ENCODE measurements at places on chromosomes 1 and 21.

DNA sequence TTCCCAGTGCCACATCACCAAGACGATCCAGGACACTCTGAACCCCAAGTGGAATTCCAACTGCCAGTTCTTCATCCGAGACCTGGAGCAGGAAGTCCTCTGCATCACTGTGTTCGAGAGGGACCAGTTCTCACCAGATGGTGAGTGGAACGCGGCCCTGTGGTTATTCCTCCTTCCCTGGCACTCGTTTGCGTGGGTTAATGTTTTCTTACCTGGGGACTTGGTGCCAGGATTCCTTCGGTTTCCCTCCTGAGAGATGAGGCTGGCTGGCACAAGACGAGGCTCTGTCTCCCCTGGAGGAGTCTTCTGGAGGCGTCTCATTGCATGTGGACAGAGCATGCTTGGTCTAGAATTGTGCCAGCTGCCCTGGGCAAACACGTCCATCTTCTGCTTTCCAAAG lies 29.3 kb downstream of the ATP5PO start:
- no peak for DNase-seq

- DNase-seq, result no peak
Observed at GRCh38 chr1:110580244-110580643, 25.9 kb downstream of the KCNA2 start.

- no peak for DNase-seq
Observed at GRCh38 chr21:37742532-37742931, 173.7 kb downstream of the KCNJ6 start.

DNA sequence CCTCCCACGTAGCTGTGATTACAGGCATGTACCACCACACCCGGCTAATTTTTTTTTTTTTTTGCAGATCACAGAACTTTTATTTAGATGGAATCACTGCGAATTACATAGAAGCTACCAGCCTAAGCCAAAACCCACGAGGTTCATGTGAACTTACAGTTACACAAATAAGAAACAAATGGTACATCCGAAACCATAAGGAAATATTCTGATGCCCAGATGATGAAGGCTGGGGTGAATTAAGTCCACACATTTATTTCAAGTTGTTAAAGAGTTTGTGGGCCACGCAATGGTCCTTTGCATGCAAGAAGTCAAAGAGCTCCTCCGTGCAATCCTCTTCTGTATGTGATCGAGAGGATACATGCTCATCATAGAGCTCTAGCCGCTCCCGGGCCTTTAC lies 328 bp downstream of the UQCRHL start:
- no peak for DNase-seq

DNA sequence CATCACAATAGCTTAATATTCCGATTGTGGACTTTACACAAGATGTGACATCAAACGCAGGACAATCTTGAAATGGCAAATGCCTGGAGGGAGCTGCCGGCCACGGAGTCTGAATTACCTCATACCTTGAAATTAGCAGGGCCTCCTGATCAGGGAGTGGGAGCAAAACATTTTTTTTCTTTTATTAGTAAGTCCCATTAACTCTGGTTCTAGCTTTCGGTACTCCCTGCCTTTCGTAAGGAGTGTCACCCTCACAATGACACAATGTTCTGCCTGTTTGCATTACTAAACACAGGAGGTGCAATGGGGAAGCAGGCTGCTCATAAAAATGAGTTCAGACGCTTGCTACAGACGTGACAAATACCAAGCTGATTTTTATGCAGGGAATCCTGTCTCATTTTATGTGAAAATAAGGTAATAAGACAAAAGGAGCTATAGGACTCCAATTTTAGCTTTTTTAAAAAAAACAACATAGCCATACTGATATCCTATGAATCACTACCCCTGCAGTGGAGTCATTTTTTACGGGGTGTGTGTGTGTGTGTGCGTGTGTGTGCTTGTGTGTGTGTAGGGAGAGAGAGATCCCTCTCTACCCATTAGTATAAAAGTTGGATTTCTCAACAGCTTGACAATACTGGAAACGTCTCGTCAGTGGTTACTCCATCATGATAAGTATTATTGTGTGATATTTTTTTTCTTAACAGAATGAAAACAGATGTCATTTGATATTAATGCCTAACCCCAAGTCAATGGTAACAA lies 205.1 kb upstream of the RUNX1 start:
- DNase-seq, result no peak

DNA sequence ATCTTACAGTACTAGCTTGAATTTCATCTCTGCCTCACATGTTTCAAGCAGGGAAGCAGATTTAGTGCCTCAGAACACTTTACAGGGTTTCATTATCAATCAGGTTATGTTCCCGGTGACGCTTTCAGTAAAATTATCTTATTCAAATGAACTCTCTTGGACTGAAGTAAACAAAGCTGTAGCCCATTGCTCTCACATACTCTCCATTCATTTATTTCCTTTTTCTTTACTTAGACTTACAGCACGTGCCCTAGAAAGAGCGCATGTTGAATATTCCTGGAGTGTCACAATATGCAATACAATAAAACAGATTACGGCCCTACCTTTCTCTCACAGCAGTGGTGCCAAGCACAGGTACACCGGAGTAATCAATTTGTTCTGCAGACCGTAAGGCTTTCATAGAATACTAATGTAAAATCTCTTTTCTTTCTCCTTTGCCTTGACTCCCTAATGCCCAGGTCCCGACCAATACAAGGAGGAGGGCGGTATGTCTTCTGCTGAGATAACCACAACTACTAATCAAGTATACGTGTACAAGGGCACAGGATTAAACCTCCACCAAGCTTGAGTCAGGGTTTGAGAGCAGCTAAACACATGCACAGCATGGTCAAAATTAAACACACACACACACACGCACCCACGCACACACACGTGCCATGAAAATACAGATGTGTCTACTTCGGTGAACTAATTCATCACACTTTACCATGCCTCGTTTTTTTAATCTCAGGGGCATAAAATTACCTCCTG lies 62.8 kb downstream of the NRIP1 start:
- DNase-seq, result peak; percentile 40

GRCh38 chr1:24872061-24872850 lies 57.8 kb downstream of the RUNX3 start:
- DNase-seq, result no peak

- no peak for DNase-seq
Observed at GRCh38 chr1:153238527-153238926, 21.0 kb upstream of the LORICRIN start.
